ENCODE measurements at places on chromosomes 4 and X. TPM values are rescaled to one million over a fixed set of nuclear protein-coding genes. Genes with fewer than 3 reads are reported as not detected.

GRCh38 chr4:1887052-1887451, 15.9 kb downstream of the NSD2 start:
- no peak overlapping the region for H3K27ac ChIP-seq
- H3K27me3 ChIP-seq, result no peaks in the 10 kb centered on the region
- H3K36me3 ChIP-seq, result peaks cover 5% of the 10 kb centered on the region
- no peak for DNase-seq

- DNase-seq, result no peak
- no peak overlapping the region for H3K27ac ChIP-seq
Observed at GRCh38 chr4:128942607-128943006, 133.1 kb downstream of the JADE1 start.

CENPE gene
- 23.8 TPM for total RNA-seq

OPN1MW3 gene
- total RNA-seq, result not detected

NEXMIF gene
- total RNA-seq, result 4.5 TPM

VCX2 gene
- not detected for total RNA-seq

- DNase-seq, result peak; percentile 58
- H3K36me3 ChIP-seq, result no peaks in the 10 kb centered on the region
- no peaks in the 10 kb centered on the region for H3K4me1 ChIP-seq
- H3K4me3 ChIP-seq, result no peak overlapping the region
- no peaks in the 10 kb centered on the region for H3K27me3 ChIP-seq
Observed at GRCh38 chr4:13162886-13163285, 321.3 kb downstream of the RAB28 start.

- DNase-seq, result no peak
- H3K4me3 ChIP-seq, result no peak overlapping the region
- H3K4me1 ChIP-seq, result no peaks in the 10 kb centered on the region
- no peaks in the 10 kb centered on the region for H3K27me3 ChIP-seq
- H3K27ac ChIP-seq, result no peak overlapping the region
Observed at GRCh38 chr4:113784497-113785250, 23.1 kb upstream of the CAMK2D start.

Data from endodermal cell (in vitro differentiated cells).